ENCODE measurements at places on chromosomes 4 and X.

DNA sequence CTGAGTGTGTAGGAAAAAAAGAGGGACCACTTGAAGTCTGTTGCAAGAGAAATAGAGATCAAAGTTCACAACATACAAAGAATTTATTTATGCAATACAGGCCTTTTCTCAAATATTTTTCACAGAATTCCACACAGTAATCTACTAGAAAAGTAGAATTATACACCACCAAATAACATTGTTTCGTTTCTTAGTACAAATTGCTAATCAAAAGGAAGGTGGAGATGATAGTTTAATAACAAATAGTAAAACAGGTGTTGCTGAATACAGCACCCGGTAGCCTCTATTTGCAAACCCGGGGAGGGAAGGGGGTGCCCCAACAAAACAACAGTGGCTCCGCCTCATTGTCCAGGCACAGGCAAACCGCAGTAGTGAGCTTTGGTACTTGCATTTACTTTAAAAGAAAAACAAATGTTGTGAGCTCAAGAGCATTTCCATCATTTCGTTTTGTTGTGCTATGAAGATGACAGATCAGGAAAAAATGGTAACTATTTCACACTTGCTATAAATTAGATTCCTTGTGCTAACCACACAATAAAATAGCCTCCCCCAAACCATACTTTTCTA lies 186.4 kb downstream of the DCLK2 start:
- no peak for DNase-seq

GRCh38 chr4:738781-739280 lies 33.2 kb downstream of the PCGF3 start:
- no peak for DNase-seq

GRCh38 chr4:147994491-147995385 lies 262.9 kb downstream of the ARHGAP10 start:
- no peak for DNase-seq

DNA sequence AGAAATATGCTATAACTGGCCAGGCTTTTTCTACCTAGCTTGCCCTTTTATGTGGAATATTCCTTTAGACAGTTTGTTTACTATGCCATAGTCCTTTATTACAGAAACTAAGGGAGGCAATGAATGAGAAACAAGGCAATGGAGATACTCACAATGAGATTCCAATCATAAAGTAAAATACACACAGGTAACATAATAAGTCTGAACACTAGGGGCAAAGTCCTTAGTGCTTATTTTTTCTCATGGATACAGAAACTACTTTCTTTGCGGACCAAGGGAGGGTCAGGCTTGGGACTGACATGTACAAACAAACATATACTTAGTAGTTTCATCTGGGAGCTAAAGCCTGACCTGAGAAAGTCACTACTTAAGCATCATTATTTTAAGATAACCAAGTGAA lies 16.0 kb upstream of the UGT8 start:
- no peak for DNase-seq

- DNase-seq, result no peak
Observed at GRCh38 chrX:4240541-4241194, 527.2 kb upstream of the PRKX start.

GRCh38 chrX:17012465-17012864 lies 66.0 kb downstream of the REPS2 start:
- no peak for DNase-seq

GRCh38 chrX:106931831-106932491 lies 11.8 kb downstream of the CLDN2 start:
- DNase-seq, result no peak

DNA sequence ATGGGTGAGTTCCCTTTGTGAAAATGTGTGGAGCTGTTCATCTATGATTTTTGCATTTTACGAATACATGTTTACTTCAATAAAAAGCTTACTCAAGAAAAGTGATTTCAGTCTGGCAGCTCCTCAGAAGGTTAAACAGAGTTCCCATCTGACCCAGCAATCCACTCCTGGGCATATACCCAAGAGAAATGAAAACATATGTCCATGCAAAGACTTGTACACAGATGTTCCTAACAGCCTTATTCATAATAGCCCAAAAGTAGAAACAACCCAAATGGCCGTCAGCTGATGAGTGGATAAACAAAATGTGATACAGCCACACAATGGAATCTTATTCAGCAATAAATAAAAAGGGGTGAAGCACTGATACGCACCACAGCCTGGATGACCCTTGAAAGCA lies 20.8 kb downstream of the CLCN4 start:
- no peak for DNase-seq

GRCh38 chrX:86295293-86295692 lies 147.0 kb downstream of the DACH2 start:
- no peak for DNase-seq

Data from stimulated activated CD4-positive, alpha-beta T cell treated with anti-CD3 and anti-CD28 coated beads, Interleukin-1b, Interleukin-23, amount 100 ng/mL, for 4 hours (primary cell).